Activated CD8-positive, alpha-beta memory T cell treated with anti-CD3 and anti-CD28 coated beads for 1 hour (primary cell): ENCODE measurements at places on chromosomes 6 and 20.

DNA sequence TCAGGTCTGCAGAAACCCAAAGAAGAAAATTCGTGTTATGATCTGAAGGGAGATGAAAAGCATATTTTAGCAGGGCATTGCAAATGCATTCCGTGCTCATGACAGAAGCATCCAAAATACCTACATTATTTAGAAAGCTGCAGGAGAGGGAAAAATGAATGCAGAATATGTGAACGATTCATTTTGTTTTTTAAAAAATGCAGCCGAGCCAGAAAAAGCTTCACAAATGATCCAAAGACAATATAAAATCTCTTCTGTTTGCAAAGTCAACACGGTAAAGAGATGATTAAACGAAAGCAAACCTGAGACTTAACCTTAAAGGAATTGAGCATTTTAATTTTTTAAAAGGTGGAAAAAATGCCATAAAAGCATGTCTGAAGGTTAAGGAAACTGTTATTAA is 136.1 kb upstream of the SULF2 start:
- no peak for DNase-seq

DNA sequence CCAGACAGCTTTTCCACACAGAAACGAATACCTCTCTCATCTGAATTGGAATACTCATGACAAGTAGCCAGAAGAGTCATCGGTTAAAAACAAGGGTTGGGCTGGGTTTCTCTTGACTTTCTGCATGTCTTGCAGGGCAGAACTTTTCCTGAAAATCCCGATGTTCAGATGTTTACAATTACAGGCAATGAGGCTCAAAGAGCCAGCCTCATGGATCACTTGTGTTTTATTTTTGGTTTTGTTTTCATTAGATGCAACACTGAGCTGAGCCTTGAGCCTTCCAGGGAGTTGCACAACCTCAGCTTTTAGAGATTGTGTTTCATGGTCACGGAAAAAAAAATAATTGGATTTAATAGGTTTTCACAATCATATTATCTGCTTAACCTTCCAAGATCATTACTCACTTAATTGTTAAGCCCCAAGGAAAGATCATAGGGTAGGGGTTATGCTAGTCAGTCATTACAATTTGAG is 288.1 kb upstream of the PRDM1 start:
- DNase-seq, result no peak

DNA sequence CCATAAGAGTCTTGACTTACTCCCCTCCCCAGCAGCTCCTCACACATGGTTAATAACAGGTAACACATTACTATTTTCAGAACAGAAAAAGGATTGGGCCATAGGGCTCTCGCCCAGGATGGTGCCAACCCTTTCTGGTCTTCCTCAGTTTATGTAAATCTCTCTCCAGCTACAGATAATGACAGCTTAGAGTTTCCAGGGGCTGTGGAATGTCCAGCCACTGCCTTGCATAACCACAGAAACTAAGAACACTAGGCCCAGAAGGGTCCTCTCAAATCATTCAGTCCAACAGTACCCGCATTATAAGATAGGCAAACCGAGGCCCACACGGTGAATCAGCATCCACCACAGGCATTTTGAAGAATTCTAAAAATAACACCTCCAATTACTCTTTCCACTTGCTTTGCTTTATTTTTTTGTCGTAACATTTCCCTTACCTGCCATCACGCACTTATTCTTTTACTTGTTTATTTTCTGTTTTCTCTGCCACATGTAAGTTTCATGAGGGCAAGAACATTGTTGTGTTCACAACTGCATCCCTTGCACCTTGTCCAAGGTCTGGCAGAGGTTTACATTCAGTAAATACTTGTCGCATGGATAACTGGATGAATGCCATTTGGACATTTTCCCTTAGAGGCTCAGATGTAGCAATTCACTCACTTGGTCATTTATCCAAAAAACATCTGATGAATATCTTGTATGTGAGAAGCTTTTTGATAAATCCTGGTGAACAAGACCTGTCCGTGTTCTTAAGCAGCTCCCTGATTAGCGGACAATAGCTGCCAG is 6.4 kb upstream of the SDC4 start:
- DNase-seq, result no peak

GRCh38 chr6:131293472-131293911 is 158.2 kb downstream of the AKAP7 start:
- DNase-seq, result no peak
